ENCODE measurements at places on chromosomes 16 and 17.

- DNase-seq = no peak
Measured at GRCh38 chr17:50538549-50539410, 6.2 kb downstream of the EPN3 start.

- DNase-seq = no peak
Measured at GRCh38 chr16:84842516-84843148, 22.8 kb downstream of the CRISPLD2 start.

- no peak for DNase-seq
Measured at GRCh38 chr16:78489072-78489471, 389.6 kb downstream of the WWOX start.

- DNase-seq = peak; percentile 37
Measured at GRCh38 chr17:27654654-27655524, 23.9 kb downstream of the LGALS9 start.

- no peak for DNase-seq
Measured at GRCh38 chr17:70825321-70826125, 656.2 kb downstream of the KCNJ2 start.

DNA sequence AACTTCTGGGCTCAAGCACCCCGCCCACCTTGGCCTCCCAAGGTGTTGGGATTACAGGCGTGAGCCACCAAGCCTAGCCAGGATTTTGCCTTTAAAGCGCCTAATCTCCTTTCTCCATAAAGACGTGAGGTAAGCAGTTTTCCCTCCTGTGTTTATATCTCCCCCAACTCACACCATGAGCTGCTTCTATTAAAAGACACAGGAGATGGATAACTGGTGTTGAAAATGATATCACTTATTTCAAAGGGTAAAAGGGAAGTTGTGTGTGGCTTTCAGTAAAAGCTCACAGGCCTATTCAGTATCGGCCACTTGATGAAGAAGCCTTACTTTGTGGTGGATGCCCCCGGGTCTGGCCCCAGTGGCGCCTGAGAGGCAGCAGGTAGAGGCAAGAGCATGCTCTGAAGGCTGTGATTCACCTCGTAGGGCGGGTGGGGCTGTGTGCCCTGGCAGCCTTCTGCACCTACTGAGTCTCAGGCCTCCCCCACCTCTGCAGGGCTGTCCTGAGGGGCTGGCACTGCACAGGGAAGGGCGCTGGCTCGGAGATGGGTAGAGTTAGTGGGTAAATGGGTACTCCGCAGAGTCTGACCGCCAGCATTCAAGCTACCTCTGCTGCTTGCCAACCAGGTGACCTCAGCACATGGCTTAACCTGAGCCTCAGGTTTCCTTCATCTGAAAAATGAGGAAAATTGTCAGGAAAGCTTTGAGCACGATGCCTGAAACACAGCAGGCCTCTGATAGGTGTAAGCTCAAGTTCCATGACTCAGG, 146.8 kb downstream of the CLEC16A start:
- DNase-seq = no peak

- DNase-seq = no peak
Measured at GRCh38 chr17:73911726-73912372, 267.6 kb upstream of the SDK2 start.

GRCh38 chr17:81656835-81657234, 493 bp upstream of the PDE6G start:
- no peak for DNase-seq

- DNase-seq = no peak
Measured at GRCh38 chr16:85749771-85750145, 1.1 kb downstream of the C16orf74 start.

DNA sequence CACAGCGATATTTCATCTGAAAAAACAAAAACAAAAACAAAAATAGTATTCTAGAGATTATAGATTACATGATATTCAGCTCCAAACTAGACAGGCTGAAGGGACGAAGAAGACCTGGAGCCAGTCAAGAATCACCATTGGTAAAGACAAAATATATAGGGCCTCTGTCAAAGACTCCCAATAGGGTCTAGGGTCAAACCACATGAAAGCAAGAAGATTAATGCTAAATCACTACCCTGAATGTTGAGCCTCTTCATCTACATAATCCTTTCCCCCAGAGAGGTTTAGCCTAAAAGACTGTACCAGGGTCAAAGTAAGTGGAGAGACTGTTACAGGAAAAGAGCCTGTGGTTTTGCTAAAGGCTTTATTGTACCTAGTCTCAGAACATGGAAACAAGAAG, 10.8 kb upstream of the NME1 start:
- no peak for DNase-seq

DNA sequence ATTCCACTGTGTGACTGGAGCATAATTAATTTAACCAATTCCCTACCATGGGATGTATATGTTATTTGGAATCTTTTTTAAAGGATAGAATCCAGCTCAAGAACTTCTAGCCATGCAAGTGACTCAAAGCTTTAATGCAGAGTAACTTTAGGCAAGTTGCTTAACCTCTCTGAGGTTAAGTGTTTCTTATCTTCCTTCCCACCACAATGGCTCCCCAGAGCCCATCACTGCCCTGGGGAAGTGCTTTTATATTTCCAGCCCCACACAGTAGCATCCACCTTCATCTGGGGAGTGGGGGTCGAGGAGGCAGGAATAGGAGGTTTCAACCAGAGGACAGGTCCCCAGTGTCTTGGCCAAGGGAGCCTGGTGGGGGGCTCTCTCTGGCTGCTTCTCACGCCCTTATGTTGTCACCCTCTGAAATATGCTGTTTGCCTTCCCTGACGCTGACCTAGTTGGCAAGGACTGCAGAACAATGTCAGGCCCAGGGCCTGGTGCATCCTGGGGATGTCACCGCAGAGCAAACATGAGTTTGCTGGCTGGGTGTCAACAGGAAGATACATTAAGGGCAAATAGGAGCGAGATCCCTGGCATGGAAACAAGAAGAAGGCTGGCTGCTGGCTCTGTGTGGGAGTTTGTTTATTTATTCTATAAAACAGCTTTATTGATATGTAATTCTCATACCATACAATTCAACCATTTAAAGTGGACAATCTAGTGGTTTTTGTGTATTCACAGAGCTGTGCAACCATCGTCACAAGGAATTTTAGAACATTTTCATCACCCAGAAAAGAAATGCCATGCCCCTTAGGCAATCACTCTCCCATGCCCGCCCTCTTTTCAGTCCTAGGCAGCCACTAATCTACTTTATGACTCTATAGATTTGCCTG, 46.6 kb upstream of the WSB1 start:
- no peak for DNase-seq

DNA sequence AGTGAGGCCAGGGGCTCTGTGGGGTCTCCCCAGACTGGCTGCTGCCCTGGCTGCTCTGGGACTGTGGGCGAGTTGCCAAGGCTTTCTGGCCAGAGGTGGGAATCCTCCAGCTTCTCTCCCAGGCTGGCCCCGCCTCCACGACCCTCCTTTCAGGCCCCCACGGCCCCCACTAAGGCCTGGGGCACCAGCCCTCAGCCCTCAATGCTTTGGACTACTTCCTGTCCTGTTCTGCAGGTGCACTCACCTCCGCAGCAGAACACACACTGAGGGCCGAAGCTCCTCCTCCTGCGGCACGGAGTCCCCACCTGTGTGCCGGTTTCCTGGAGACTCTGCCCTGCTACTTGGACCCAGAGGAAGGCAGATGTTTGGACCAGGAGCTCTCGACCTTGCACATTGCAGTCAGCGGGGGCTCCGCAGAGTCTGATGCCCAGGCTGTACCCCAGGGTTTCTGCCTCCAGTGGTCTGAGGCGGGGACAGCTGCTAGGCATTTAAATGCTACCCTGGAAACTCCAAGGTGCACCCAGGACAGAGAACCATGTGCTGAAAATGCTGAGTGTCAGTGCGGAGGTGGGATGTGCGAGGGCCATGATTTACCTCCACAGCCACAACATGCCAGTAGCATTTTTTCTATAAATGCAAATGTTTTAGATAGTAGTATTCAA, 223.8 kb downstream of the IRF8 start:
- no peak for DNase-seq

DNA sequence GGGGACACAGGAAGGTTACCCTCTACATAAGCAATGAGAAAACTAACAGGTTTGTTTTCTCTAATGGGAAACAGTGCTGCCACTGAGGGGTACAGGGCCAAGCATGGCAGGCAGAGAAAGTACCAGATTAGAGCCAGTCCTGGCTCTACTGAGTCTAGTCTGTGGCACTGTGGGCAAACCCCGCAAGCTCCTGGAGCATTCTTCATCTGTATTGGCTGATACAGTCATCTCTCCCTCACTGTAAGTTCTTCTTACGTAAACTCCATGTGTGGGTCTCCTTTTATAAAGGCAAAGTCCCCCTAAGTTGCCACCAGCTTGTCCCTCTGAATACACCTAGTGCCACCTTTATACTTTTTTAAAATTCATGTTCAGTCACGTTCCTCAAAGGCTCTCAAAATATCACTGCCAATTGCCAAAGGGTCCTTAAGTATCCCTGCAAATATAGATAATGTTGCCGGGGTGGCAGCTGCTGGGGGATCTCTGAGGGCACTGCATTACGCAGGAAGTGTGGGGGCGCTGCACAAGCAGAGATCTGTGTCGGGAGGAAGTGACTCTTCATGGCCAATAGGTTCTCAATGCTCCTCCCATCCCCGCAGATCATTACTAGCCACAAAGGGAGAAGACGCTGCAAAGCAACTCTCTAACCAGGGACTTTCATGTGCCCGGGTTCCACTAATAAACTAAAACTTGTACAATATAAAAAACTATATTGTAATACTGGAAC, 18.8 kb downstream of the XPO6 start:
- DNase-seq = peak; percentile 86

All from CD8-positive, alpha-beta memory T cell (primary cell).